Heart left ventricle (tissue), 16 donors: ENCODE measurements at places on chromosomes 6 and 20. TPM values are rescaled to one million over a fixed set of nuclear protein-coding genes. Genes with fewer than 3 reads are reported as not detected.
A peak's percentile ranks its signal among the peaks of the same experiment; 100 is the strongest.

MAK gene
- not detected for polyA plus RNA-seq

TAPBP gene
- polyA plus RNA-seq = 28.3 TPM

SGK2 gene
- polyA plus RNA-seq = 0.71 TPM

LPA gene
- polyA plus RNA-seq = not detected

GMPR gene
- 140 TPM for polyA plus RNA-seq

DNA sequence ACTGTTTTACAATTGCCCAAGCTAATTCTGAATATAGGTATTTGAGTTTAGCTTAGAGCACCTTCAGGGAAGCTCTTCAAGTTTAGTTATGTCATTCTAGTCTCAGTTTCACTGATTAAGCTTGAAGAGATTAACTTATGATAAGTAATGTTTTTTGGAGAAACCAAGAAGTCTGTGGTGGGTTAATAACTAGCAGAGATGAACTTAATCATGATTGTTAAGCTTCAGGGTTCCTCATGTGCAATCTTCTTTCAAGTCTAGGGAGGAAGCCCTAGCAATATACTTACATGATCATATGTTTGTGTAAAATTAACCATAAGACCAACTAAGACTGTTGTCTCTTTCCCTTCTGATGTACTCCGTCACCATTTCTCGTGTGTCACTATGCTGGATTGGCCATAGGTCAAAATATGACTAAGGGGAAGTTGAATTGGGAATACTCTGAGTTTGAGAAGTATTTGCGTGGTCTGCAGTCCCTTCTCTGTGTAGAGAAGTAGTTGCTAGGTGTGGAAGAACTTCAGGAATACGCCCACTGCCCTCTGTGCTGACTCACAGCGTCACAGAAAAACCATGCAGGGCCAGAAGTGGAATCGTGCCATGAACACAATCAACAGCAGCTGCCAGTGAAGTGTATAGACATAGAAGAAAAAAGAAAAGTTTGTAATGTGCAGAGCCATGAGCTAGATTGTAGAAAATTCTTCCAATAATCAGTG, 88.3 kb downstream of the SH3BGRL2 start:
- DNase-seq = no peak

DNA sequence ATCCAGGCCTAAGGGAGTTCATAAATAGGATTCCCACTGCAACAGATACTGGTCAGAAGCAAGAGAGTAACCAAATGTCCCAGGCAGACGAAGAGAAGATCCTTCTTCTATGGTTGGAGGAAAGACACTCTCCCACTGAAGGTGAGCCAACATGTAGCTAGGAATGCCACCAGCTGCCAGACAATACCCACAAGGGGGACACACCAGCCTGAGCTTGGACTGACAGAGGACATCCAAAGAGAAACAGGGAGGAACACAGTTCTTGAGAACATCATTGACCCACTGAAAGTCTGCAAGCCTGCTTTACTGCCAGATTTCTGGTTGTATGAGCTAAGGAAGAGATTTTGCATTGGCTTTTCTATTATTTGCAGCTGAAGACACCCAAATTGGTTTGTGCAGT, 80.1 kb downstream of the PXDC1 start:
- DNase-seq = no peak

DNA sequence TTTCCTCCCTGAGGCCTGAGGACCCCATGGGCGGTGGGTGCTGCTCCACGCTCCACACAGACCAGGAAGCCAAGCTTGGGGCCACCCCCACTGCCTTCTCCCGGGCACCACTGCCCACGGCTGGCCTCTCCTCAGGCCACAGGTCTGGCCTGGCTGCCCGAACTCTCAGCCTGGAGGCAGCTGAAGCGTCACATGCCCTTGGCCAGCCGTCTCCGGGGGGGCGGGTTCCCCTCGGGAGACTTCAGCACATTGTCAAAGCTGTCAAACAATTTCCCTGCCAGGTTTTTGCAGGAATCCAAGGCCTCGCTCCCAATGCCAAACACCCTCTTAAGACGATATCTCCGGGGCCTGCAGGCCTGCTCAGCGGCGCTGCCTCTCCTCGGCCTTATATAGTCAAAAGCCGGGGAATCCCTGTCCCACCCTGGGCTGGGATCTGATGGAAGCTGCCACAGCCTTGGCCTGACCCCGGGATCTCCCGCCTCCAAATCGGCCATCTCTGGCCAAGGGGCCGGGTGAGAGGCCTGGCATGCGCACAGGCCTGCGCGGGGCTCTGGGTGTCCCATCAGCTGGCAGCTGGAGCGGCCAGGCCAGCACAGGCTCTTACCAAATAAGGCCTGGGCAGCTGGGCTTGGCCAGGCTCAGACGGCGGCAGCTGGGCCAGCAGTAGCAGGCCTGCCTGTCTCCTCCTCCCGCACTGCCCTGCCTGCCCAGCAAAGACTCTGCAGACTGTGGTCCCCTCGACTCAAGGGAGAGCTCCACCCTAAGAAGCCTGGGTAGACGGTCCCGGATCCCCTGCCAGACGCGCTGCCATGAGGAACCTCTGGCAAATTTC, 49.7 kb downstream of the RBM38 start:
- DNase-seq = peak; percentile 95

DNA sequence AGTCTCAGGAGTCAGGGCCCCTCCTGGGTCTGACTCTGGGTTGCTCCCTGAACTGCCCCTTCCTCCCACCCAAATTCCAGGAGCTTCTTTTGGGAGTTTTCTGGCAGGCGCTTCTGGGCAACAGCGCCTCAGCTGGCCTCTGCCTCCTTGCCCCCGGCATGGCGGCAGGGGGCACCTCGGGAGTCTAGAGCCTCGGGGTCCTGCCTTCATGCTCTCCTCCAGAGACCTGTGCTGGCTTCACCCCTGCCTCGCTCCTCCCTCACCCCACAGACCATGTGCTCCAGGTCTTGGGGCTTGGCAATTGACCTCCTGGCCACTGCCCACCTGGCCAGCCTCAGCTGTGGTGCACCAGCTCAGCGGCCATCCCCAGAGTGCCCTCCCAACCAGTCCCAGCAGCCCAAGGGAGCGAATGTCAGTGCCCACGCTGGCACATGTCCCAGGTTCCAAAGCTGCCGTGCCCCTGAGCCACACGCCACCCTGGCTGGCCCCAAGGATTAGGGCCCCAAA, 43.4 kb downstream of the SRC start:
- no peak for DNase-seq

GRCh38 chr6:47633141-47633540, 65.2 kb upstream of the ADGRF4 start:
- DNase-seq = no peak

DNA sequence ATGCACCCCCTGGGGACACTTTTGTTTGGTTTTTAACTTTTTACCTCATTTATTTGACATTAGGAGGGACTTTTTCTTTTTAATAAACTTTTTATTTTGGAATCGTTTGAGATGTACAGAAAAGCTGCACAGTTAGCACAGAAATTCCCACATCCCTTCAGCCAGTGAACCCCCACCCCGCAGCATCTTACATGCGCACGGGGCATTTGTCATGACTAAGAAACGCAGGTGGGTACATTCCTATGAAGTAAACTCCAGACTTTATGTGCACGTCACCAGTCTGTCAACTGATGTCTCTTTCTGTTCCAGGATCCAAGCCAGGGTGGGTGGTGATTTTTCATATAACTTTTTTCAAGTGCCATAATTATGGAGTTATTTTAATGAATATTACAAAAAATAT, 4.9 kb upstream of the ZNF831 start:
- no peak for DNase-seq

- DNase-seq = no peak
Observed at GRCh38 chr20:62805711-62806382, 1.2 kb downstream of the OGFR start.

- DNase-seq = no peak
Observed at GRCh38 chr6:166281104-166281503, 27.1 kb downstream of the PRR18 start.

- DNase-seq = no peak
Observed at GRCh38 chr6:154773610-154774089, 40.4 kb downstream of the SCAF8 start.

- no peak for DNase-seq
Observed at GRCh38 chr6:45494416-45495135, 116.8 kb upstream of the SUPT3H start.

GRCh38 chr6:134307870-134308269, 10.0 kb downstream of the SGK1 start:
- DNase-seq = no peak

GRCh38 chr6:123417535-123417934, 219.2 kb downstream of the TRDN start:
- no peak for DNase-seq

- DNase-seq = no peak
Observed at GRCh38 chr20:53576586-53577318, 16.9 kb downstream of the ZNF217 start.

DNA sequence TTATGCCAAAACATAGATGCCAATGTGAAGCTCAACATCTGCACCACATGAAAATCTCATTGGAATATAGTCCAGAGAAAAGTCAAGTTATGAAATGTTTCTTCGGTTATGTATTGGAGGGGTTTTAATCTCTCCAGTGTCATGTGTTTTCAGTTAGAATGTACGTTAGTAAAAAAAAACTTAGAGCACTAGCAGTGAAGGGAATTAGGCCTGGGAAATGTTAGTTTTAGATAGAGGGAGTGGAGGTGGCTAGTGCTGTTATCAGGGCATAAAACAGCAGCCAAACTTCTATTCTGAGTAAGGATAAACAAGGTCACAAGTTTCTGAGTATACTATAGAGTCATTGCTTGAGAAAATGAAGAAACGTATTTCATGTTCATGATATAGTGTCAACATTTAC, 42.9 kb downstream of the HDGFL1 start:
- DNase-seq = no peak

DNA sequence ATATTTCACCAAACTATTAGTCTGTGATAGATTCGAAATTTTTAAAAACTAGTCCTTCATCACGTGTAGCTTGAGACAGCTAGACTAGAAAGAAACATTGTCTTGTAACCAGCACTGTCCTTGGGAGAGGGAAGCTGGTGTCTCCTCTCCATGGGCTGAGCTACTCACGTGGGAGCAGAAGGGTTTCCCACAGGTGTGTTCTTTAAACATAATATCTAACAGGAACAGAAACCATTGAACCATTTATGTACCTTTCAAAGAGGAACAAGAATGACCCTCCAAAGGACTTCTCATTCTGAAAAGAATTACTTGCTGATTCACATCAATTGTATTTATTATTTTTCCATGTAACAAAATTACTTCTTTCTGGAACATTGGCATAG, 72.4 kb upstream of the SYNJ2 start:
- DNase-seq = no peak

GRCh38 chr6:149007846-149008245, 261.0 kb downstream of the UST start:
- no peak for DNase-seq

DNA sequence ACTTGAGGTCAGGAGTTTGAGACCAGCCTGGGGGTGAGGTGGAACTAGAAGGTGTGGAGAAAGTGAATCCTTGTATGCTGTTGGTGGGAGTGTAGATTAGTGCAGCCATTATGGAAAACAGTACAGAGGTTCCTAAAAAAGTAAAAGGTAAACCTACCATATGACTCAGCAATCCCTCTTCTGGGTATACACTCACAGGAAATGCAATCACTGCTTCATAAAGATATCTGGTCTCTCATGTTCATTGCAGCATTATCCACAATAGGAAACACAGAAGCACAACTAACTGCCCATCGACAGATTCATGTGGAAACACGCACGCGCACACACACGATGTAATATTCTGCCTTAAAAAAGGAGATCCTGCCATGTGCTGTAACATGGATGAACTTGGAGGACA, 66.7 kb downstream of the CDC5L start:
- DNase-seq = no peak

DNA sequence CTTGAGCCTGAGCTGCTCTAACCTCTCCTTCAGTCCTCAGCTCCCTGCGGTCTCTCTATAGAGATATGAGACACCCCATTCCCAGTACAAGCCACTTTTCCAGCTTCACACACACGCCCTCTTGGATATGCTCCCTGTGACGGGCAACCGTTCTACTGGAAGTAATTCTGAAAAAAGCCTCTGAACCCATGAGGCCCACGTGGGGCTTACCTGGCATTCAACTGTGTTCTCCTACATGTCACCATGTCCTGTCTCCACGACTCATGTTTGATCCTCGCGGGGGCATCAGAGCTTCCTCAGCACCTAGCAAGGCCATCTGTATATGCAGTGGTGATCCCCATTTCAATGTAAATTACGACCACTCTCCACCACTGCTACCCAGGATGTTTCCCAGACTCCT, 69.2 kb upstream of the DUSP22 start:
- no peak for DNase-seq

- no peak for DNase-seq
Observed at GRCh38 chr6:167422934-167423333, 98.0 kb downstream of the TTLL2 start.

DNA sequence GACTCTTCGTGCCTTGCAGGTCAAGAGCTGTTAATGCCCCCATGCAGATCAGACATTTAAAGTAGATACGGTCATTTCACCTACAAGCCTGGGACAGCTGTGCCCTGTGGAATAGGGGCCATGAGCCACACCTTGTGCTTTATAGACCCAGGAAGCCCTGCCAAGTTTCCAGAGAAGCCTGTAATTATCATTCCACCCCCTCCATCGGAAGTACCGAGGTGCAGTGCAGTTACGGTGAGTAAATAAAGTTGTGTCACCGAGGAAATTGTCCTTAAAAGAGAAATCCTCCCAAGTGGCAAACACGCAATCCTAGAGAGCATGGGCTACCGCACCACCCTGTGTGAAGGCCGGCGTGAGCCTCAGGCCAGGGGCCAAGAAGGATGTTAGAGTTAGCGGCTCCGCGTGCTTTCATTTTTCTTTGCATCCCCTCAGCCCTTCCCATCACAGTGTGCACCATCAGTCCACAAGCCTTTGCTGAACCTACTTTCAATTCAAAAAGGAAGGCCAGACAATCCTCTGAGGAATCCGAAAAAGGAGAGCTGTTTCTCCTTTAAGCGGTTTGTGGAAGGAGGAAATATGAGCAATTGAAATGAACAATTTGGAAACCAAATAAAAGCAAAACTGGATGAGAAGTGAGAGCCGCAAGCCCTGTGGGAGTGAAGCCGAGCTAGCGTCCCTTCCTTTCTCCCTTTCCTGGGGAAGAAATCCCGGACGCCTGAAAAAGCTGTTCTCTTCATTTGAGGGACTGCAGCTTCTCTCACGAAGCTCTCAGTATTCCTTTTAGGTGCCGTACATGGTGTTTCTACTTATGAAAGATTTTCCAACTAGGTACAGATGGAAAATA, 183.3 kb upstream of the PDE10A start:
- DNase-seq = no peak

DNA sequence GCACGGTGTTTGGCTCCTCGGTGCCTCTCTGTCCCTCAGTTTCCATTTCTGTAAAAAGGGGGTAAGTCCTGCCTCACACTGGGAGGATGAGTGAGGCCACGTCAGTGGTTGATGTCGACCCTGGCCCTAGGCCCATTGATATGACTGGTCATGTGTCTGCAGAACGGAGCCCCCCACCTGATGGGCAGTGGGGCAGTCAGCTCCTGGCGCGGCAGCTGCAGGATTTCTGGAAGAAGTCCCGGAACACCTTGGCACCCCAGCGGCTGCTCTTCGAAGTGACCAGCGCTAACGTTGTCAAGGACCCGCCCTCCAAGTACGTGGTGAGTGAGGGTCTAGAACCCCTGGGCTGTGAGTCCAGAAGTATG, 1.2 kb downstream of the SNX21 start:
- DNase-seq = no peak

DNA sequence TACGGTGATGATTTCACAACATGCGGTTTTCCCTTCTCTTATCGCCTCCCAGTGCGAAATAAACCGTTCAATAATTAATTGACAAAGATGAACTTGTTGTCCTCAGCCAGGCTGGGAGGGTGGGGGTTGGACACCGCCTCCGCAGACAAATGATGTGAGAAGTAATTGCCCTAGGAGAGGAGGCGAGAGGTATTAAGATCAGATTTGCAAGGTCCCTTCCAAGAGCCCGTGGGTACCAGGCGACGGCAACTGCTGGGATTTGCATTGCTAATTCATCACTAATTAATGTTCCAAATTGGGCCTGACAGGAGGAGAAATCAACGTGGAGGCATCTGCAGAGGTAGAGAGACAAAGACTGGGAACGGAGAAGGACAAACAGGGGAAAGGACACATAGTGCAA, 90.2 kb upstream of the CCDC167 start:
- no peak for DNase-seq
